ENCODE measurements at places on chromosomes 4 and X.

DNA sequence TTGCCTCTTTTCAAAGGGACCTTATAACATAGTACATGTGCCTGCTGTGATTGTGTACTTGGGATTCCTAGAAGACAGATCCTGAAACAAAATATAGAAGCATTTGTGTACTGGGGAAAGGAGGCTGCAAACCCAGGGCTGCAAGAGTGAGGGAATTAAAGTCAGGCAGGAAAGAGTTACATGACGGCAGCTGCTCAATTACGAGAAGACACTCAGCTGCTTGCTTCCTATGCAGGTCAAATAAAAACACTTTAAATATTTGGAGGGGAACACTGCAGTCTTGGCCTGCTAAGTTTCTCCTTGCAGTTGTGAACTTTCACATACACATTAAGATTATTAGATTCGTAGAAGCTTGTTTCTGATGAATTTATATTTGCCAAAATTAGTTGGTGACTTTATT is 191.9 kb upstream of the CXCL13 start:
- no peak for DNase-seq

DNA sequence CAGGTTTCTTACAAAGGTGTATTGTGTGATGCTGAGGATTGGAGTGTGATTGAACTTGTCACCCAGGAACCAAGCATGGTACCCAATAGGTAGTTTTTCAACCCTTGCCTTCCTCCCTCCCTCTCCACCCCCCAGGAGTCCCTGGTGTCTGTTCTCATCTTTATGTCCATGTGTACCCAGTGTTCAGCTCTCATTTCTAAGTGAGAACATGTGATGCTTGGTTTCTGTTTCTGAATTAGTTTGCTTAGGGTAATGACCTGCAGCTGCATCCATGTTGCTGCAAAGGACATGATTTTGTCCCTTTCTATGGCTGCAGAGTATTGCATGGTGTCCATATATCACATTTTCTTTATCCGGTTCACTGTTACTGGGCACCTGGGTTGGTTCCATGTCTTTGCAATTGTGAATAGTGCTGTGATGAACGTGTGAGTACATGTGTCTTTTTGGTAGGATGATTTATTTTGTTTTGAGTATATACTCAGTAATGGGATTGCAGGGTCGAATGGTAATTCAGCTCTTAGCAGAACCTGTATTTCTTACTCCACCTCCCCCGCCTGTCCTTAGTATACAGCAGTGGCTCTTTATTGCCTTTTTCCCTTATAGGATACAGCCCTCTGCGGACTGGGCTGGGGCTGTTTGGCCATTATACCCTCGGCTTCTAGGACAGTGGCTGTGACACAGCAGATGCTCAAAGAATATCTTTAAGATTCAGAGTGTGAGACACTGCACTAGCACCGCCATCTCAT is 145.4 kb downstream of the PTTG2 start:
- DNase-seq, result no peak

DNA sequence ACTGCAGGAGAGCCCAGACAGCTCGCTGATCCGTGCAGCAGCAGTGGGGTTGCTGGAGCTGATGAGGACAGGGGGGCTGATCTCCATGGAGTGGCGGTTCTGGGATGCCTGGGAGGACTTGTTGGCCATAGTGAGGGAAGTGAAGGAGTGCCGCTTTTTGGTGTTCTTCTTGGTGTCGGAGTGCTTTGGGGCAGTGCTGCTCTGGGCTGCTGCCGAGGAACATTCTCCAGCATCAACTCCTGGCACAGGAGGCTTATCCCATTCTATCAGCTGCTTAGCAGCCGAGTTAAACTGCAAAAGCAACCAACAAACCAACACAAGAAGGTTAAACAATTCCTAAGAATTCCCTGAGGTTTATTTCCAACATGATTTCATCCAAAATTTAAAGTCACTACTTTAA is 126.3 kb upstream of the CBR4 start:
- no peak for DNase-seq

GRCh38 chrX:47148946-47149345 is 3.9 kb downstream of the RBM10 start:
- no peak for DNase-seq

DNA sequence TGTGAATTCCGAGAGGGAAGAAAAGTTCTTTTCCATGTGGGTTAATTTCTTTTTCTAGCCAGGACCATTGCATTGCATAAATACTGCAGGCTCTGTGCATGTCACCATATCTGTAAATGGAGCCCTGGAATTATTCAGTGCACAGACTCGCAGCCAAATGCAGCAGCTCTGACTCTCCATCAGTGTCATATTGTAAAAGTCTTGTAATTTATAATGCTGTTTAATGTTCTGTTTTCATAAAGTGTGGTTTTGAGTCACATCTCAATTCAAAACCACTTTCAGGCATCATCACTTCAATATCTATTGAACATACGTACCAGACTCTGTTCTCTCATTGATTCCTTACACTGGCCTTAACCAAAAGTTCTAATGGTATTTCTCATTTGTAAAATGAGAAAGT is 193.9 kb upstream of the RPL34 start:
- DNase-seq, result no peak

GRCh38 chrX:100264200-100264599 is 145.9 kb downstream of the PCDH19 start:
- no peak for DNase-seq

DNA sequence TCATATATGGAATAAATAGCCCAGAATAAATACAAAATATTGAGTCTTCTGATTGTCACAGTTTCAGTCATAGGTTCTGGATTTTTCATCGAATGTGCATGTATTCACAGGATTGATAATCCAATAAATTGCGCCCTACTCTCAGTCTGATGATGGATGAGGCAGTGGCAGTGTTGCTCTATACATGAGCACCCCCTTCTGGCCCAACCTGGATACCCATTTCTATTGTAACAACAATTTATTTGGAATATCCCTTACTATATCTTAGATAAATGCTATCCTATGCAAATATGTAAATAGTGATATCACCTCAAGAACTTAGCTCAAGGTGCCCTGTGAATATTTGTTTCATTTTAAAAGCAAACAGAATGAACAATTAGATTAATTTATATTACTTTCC is 733.7 kb upstream of the PABPC4L start:
- DNase-seq, result no peak

DNA sequence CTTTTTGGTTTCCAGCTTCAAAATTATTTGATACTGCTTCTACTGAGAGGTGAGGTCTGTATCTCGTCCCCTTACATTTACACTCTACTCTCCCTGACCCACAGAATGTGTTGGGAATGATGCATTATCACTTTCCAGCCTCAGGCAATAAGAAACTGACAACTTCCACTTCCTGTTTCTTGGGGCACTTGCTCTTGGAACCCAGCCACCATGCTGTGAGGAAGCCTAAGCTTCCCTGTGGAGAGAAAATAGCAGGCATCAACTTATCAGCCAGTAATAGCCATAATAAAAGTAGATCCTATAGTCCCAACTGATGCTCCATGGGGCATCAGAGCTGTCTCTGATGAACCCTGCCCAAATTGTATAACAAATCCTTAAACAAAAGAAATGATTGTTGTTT is 32.6 kb downstream of the RELL1 start:
- DNase-seq, result no peak

DNA sequence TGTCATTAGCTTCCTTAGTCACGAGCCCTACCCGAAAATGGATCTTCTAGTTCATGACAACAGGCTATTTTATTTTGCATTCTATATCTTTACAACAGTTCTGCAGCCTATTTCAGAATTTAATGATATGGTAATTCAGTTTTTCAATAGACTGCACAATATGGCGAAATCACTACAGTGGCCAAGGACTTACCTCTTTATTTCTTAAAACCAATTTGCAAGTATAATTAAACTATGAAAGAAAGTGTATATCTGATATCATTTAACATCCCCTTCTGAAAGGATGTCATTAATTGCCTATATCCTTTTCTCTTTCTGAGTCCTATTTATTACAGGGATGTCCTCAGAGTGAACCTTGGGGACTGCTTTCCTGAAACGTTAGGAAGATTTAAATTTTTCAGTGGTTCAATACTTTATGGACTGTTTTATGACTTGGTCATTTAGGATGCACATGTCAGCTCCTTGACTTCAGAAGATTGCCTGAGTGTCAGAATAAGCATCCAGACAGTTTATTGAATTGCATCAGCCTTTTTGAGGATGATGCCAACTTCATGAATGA is 190.8 kb upstream of the GEMIN8 start:
- no peak for DNase-seq

- DNase-seq, result peak; percentile 44
These were observed 6.7 kb upstream of the ERCC6L start for GRCh38 chrX:72245461-72246089.

DNA sequence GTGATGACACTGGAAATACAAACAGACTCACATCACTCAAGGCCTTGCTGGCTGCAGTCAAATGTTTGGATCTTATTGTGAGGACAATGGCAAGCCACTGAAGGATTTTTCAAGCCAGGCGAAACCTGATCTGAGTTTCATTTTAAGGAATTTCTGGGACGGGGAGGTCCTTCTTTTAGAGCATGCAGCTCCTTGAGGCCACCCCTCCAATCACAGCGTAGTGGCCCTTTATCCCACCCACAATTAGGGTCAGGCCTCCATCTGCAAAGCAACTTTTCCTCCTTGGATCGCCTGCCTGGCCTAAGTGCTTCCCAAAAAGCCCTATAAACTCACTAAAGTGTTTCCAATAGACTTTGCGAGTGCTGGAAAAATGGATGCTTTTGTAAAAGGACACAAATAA is 115.5 kb downstream of the EFHC2 start:
- no peak for DNase-seq

DNA sequence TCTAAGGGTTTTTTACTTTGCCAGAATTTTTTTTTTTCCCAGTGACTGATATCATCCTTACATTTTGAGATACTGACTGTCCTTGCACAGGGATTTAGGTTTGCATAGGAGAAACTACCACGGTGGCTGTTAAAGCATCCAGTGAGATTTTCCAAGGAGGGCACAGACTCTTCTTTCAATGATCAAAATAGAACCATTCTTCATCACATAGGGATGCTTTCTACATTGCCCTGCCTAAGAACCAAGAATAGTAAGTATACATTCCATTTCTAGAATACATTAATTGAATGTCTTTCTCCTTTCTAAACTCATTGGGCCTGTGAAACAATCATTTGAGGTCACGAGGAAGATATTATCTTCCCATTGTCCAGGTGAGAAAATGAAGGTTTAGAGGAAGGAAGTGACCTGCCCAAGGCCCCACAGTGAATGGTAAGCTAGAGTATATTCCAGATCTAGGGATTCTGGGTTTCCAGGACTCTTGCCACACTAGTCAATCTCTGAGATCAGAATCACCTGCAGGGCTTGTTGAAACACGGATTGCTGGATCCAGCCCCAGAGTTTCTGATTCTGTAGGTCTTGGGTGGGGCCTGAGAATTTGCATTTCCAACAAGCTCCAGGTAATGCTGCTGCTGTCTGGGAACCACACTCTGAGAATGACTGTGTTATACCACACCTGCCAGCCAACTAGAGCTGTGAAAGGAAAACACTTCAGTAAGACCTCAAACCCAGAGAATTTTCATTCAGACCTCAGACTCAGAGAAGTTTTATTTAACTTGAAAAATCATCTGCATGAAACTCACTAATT is 17.7 kb upstream of the TMEM154 start:
- DNase-seq, result no peak

Measured in stimulated activated CD4-positive, alpha-beta T cell treated with anti-CD3 and anti-CD28 coated beads, Interleukin-2, amount 100 ng/mL, for 24 hours (primary cell).